Myocyte (in vitro differentiated cells): ENCODE measurements at places on chromosomes 7 and 10.

- DNase-seq: peak; percentile 78
Measured at GRCh38 chr10:119190353-119190752, 11.7 kb upstream of the PRDX3 start.

DNA sequence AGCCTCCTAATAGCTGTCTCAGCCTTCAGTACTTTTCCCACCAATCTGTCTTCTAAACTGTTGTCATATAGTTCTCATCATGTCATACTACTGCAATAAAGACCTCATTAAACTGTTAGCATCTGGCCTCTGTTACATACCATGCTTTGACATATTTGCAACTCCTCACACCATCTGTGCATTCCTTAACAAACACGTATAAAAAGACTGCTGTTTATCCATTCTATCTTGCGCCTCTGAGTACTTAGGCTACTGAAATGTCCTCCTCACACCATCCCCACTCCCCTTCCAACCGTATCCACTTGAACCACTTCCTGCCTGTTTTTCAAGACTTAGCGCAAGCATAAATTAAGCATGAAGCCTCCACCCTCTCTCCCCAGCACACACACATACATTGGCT lies 41.6 kb downstream of the SLC16A9 start:
- DNase-seq: no peak

GRCh38 chr7:106514881-106515280 lies 146.1 kb downstream of the CCDC71L start:
- no peak for DNase-seq

GRCh38 chr7:70599446-70600190 lies 532.3 kb upstream of the GALNT17 start:
- DNase-seq: no peak

- DNase-seq: no peak
Measured at GRCh38 chr7:155795951-155796350, 16.3 kb downstream of the SHH start.

- no peak for DNase-seq
Measured at GRCh38 chr7:114148779-114149178, 230.0 kb upstream of the PPP1R3A start.

DNA sequence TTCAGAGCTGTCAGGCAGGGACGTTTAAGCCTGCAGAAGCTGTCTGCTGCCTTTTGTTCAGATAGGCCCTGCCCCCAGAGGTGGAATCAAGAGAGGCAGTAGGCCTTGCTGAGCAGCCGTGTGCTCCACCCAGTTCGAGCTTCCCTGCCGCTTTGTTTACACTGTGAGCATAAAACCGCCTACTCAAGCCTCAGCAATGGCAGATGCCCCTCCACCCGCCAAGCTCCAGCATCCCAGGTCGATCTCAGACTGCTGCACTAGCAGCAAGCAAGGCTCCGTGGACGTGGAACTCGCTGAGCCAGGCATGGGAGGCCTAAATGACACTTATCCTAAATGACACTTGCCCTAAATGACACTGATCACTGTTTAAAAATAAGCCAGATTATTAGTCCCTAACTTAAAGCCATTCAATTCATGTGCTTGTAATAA lies 6.8 kb upstream of the ASB15 start:
- no peak for DNase-seq

- DNase-seq: peak; percentile 59
Measured at GRCh38 chr10:72712136-72712535, 20.2 kb downstream of the MCU start.

GRCh38 chr7:41809116-41809515 lies 106.2 kb upstream of the INHBA start:
- DNase-seq: no peak

- no peak for DNase-seq
Measured at GRCh38 chr7:2721842-2722241, 33.8 kb downstream of the AMZ1 start.

GRCh38 chr7:85773116-85773728 lies 586.4 kb upstream of the SEMA3D start:
- no peak for DNase-seq

GRCh38 chr7:109376576-109376975 lies 806.9 kb downstream of the DNAJB9 start:
- DNase-seq: no peak

GRCh38 chr7:150520145-150520544 lies 5.5 kb downstream of the GIMAP7 start:
- DNase-seq: no peak

- no peak for DNase-seq
Measured at GRCh38 chr7:148253629-148254028, 336.9 kb upstream of the C7orf33 start.

DNA sequence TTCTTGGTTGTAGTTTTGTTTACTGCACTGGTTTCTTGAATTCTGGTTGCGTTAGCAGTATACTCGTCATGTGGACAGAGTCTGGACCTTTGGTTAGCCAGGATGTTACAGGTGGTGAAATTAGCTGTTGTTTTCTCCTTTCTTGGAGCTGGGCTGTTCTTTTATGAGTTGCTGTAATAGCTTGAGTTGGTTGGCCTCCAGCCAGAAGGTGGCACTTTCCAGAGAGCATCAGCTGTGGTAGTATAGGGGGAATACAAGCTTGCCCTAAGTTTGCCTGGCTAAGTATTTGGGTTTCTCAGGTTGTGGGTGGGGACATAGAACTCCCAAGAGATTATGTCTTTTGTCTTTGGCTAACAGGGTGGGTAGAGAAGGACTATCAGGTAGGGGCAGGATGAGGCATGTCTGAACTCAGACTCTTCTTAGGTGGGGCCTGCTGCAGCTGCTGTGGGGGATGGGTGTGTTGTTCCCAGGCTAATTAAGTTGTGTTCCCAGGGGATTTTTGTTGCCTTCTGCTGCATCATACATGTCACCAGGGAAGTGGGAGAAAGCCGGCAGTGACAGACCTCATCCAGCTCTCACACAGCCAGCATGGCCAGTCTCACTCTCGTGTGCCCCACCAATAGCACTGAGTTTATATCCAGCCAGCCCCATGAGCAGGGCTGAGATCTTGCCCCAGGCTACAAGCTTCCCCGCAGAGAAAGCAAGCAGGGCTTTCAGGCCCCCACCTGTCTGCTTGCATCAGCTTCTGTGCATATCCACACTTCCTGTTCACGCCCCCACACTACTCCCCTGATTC lies 246.7 kb upstream of the TPK1 start:
- no peak for DNase-seq

DNA sequence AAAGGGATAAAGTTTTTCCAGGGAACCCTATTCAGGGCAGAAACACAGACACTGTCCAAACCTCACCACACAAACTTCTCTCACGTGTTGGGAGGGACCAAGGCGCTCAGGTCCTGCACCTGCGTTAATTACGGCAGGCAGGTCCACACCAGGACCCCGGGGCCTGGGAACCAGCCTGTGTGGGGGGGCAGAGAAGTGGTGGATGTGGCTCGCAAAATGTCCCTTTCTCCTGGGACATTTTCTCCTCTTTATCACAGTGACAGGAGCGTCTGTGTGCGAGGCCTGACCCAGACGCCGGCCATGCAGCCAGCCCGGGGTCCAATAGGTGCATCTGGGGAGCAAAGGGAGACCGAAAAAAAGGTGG lies 73.4 kb upstream of the ZNF722 start:
- no peak for DNase-seq

DNA sequence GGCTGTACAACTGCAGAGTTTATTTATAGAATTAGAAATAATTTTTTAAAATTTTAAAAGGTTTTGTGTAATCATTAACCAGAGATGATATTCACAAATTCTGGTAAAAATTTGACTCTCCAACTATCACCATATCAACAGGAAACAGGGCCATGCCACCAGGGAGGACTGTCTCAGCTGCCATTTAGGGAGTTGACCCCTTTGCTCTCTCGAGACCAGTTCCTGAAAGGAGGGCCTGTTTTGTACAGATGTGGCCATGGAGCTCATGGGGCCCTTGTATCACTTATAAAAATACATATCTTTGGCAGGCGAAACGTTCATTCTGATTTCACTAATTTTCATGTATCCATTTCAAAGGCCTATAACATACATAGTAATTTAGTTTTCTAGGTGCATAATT lies 20.3 kb downstream of the H2AZ2 start:
- no peak for DNase-seq

DNA sequence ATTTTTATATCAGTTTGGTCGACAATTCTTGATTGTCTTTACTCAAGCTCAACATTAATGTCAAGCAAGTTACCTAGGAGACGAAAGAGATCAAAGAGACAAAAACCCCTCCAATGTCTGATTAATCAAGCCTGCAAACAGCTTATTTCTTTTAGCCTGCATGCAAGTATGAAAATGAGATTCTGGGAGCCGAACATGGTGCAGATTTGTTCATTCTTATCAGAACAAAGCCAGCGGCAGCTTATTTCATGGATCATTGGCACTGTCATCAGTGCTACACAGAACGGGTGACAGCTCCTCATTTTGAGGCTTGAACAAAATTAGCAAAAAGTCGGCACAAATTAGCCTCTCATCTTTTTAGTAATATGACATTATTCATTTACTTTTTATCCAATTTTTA lies 26.5 kb downstream of the FAM204A start:
- no peak for DNase-seq

- DNase-seq: peak; percentile 9
Measured at GRCh38 chr7:84912993-84913635, 273.7 kb downstream of the SEMA3D start.

DNA sequence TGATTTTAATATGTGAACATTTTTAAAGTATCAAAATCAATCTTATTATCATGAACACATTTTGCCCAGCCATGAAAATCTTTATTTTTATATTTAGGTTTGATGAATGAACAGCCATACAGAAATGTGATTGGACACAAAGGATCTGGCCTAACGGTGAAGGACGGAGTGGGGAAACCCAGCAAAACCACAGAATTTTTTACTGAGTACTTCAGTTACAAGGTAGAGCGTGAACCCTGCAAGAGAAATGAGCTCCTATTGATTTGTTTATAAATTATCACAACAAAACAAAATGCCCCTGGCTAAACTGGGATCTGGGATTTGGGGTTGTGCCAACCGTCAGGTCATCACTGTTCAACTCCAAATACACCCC lies 118.8 kb downstream of the JAZF1 start:
- no peak for DNase-seq

GRCh38 chr7:85025312-85025756 lies 161.5 kb downstream of the SEMA3D start:
- DNase-seq: peak; percentile 23

GRCh38 chr10:132610071-132610701 lies 72.6 kb downstream of the INPP5A start:
- DNase-seq: no peak

GRCh38 chr7:85564861-85565260 lies 378.0 kb upstream of the SEMA3D start:
- no peak for DNase-seq

DNA sequence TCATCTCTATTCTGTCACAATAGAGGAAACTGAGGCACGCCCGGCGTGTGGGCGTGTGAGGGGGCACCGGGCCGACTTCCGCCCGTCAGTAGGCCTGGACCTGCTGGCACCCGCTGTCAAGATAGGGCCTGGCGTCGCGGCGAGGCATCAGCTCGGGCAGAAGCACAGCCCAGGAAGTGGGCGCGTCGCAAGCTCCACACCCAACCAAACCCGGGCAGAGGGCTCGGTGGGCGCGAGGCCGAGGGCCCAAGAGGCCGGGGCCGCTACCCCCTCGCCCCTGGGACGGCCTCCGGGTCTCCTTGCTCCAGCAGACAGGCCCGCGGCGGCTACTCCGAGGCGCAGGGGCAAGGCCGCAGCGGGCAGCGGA lies 91.2 kb downstream of the SPAG6 start:
- DNase-seq: no peak

DNA sequence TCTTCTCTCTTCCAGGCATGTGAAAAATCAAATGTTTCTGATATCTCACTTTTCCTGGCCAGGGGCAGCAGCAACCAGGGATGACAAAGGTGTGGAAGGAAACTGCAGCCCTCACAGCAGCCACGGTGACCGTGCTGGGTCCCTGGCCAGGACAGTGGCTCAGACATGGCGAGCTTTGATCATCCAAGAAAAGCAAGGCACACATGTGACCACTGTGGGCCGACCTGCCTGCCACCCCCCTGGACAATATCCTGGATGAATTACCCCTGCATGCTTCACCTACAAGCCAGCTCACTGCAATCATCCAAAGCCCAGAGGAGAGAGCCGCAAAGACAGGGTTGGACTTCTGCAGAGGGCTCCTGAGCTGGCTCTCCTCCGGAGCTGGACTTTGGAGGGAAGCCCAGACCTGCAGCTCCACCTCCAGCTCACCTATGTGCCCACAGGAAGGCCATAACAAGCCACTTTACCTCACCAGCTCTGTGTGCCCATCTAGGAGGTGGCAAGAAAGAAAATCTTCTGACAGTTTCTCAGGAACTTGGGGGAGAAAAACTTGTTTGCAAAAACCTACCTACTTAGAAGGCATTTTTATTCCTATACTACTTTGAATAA lies 2.7 kb downstream of the CHST15 start:
- DNase-seq: no peak
